ENCODE measurements at places on chromosomes 1 and 21. TPM values are rescaled to one million over a fixed set of nuclear protein-coding genes. Genes with fewer than 3 reads are reported as not detected.

GRCh38 chr1:164452549-164452948 is 106.4 kb upstream of the PBX1 start:
- no peak for DNase-seq

DNA sequence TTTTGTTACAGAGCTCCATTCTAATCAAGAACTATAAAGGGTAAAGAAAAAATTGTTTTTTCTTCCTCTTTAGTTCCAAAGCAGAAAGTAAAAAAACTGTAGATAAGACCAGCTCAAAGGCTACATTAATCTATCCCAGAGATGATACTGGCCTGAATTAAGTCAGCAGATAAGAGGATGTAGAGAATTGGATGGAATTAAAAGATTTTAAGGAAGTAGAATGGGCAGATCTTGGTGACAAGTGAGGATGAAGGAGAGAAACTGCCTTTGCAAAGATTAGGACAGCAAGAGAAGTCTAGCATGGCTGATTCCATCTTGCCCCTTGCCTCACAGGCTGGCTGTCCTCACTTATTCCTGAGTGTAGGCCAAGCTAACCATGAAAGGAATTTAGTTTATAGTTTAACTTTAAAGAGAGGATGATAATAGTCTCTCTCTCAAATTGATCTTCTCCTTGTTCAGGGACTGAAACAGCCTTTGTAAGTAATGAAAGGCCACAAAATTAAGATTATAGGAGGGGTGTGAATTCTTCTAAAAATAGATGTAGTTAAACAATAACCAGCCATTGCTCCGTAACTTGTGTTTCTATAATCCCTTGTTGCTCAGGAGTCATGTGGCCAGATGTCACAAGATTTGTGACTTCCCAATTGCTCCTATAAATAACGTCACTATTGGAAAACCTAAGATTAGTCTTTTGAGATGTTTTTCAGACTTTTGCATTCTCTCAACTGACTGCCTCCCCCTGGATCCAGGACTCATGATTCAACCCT is 265.0 kb upstream of the USP24 start:
- no peak for DNase-seq

GRCh38 chr1:26162220-26162709 is 3.4 kb downstream of the FAM110D start:
- DNase-seq: no peak

HAO2 gene
- total RNA-seq: not detected

BARHL2 gene
- total RNA-seq: not detected
